ENCODE measurements at places on chromosomes 3 and 15.

- DNase-seq: no peak
These were observed 619.5 kb downstream of the MAGI1 start for GRCh38 chr3:65419233-65419632.

- no peak for DNase-seq
These were observed 193.8 kb upstream of the GOLIM4 start for GRCh38 chr3:168289471-168290008.

GRCh38 chr3:72397586-72397985, 450.7 kb downstream of the SHQ1 start:
- DNase-seq: no peak

DNA sequence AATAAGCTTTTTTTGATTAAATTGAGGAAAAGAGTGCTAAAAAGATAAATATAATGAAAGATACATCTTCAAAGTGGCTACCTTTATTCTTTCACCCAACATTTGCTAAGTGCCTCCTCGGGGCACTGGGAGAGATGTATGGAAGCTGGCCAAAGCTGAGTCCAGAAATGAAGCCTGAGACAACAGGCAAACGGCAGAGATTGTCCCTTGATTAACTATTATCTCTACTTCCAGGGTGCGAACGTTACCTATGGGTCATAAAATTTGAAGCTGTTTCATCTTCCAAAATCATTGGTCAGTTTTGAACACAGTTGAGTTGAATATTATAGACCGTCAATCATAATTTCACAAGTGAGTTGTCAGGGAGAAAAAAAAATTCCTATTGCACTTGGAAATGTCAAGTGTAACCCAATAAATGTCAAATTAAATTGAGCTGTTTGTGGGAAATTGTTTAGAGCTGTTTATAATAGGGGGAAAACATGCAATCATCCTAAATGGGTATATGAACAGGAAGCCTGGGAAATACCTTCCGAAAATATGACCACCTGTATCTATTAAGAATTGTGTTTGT, 73.9 kb downstream of the SUCLG2 start:
- no peak for DNase-seq

GRCh38 chr3:194579091-194579606, 54.1 kb downstream of the TMEM44 start:
- DNase-seq: no peak

- DNase-seq: no peak
These were observed 84.2 kb downstream of the OSBPL10 start for GRCh38 chr3:31896648-31897433.

DNA sequence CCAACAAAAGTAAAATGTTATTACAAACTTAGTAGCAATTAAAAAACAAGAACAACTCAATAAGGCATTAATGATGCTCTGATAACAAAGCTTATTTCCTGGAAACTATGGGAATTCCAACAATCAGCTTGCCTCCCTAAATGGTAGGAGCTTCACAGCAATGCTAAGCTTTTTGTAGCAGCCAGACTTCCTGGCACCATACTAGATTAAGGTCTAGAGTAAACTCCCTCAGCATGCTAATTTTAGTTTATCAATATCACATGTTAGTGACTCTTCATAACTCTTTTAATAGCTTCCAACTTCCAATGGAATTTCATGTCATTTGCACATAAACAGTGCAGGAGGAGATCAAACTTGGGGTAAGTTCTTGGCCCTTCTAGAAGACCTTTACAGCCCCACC, 782.0 kb downstream of the MCTP2 start:
- DNase-seq: no peak

Measured in activated T-cell treated with anti-CD3 and anti-CD28 coated beads, Interleukin-2, amount 50 U/mL, for 72 hours (primary cell).